Fibroblast of skin of right quadriceps (primary cell): ENCODE measurements at places on chromosomes 11 and 22.

DNA sequence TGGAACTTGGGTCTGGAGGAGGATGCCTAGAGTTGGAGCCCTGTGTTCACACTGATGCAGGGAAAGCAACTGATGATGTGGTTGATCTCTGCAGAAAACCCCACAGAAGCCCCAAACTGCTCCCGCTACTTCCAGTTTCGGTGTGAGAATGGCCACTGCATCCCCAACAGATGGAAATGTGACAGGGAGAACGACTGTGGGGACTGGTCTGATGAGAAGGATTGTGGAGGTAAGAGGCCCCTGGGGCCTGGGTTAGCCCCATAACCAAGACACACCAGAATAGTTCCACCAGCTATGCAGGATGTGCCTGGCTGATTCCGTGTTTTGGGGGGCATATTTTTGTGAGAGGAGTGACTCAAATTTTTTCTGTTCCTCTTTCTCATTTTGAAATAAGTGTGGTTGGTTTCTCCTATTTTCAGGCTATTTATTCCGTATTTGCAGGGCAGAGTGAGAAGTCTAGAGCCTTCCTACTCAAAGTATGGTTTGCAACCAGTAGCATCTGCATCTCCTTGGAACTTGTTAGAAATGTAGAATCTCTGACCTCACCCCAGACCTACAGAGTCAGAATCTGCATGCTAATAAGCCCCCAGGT lies 137.3 kb upstream of the SORL1-AS1 start:
- DNase-seq, result no peak

DNA sequence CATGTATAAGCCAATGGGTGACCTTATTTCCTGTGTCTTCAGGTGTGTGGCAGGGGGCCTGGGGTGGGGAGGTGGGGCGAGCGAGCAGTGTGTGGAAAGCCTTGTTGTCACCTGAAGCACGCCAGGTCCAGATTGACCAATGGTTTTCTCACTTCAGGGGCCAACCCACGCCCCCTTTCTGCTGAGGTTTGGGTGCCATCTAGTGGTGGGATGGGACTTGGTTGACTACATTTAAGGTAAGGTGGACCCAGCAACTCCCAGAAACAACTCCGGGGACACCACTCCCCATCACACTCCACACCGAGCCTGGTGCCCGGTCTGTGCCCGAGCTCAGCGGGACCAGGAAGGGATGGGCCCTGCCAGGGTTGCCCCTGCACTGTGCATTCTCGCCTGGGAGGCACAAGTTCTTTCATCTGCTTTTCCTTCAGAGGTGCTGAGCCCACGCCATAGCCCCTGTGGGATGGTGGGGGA lies 40.0 kb downstream of the TPCN2 start:
- peak; percentile 69 for DNase-seq

DNA sequence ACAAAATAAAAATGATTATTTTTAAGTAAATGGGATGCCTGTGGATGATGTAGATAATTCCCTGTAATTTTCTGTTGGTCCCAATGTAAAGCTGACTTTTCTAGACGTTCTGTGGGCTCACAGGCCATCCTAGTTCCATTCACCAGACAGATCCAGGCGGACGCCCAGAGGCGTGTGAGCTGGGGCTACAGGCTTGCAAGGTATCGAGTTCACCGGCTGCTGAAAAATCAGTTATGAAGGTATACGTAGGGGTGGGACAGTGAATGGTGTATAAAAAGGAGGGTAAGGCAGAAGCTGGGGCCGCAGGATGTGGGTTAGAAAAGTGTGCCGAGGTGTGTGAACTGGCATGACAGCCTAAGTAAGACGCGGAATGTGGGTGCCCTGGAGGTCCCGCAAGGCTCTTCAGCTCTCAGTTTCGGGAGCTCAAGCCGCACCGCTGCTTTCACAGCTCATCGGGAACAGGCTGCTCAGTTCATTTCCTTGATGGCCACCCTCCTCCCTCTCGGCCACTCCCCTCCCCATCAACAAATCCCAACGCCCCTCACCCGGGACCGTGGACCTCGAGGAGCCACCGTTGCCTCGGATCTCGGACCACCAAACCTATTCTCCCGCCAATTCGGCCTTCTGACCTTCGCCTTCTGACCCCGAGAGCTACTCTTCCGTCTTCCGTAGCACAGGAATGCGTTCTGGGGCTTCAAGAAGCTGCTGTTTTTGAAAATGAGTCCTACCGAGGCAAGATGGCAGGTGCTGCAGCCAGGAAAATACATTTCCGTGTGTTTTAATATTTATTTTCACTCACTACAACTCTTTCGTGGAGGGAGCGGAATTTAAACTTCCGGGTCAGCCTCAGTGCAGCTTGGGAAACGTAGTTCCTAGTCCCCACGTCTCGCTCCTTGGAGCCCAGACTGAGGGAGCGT lies at the start of gene XNDC1N:
XNDC1N (minus strand) TSS at position 775 of the 917 bp plus-strand sequence. CDS start 5,241 bp downstream, outside the sequence.
- peak; percentile 88 for DNase-seq

DNA sequence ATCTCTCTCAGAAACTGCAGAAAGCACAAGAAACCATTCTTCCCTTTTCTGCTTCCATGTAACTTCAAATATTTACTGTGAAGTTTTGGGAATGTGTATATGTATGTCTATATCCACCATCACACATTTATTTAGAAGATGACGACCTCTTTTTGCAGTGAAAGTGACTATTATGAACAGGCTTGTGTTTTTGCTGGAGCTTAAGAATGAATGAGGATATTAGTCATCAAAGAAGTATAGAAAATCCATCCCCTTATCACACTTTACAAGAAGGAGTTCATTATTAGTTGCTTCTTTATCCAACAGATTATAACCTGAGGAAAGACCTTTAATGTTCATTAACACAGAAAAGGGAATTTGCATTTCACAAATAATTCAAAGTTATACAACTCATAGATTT lies 21.1 kb upstream of the SLC5A12 start:
- DNase-seq, result no peak

- DNase-seq, result no peak
Measured at GRCh38 chr11:24589064-24589463, 92.2 kb downstream of the LUZP2 start.

GRCh38 chr11:45102361-45102809 lies 44.1 kb upstream of the PRDM11 start:
- no peak for DNase-seq

GRCh38 chr11:10328314-10329098 lies 23.6 kb downstream of the ADM start:
- DNase-seq, result peak; percentile 86

DNA sequence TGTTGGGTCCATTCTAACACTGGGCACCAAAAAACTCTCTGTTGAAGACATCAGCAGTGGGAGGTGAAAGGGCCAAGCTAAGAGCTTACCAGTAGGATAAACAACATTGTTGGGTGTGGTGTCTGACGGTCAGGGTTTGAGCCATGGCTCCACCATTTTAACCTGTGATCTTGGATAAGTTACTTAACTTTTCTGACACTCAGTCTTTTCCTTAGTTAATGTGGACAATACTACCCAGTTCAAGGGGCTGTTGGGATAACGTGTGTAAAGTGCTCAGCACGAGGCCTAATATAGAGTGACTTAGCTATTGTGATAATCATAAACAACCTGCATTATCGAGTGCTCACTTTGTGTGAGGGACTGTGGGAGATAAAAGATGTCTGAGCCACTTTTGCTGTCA lies 6.1 kb downstream of the UCP3 start:
- no peak for DNase-seq

DNA sequence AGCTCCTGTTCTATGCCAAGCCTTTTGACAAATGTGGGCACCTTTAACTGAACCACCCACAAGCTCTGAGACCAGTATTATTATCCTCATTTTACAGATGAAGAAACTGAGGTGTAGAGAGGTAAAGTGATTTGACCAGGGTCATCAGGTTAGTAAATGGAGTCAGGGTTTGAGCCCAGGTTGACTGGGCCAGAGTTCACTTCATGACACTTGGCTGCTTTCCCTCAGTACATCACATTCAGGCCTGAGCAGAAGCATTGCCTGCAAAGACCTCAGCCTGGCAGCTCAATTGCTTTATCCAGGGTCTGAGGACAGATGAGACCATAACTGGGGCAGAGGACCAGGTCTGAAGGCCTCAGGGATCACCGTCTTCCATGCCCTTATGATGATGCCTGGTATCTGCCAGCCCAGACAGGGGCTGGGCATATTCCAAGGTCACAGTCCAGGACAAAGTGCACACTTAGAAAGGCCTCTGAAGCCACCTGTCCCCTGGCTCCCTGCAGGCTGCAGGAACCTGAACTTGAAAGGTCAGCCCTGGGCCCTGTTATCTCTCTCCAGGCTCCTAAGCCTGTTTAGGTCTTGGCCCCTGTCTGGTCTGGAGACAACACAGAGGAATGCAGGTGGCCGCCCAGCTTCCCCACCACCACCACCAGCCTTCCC lies 32.0 kb downstream of the POU2AF3 start:
- no peak for DNase-seq

GRCh38 chr11:114063149-114063828 lies 3.8 kb downstream of the ZBTB16 start:
- no peak for DNase-seq

- DNase-seq, result no peak
Measured at GRCh38 chr11:57536947-57537619, at the start of gene SMTNL1. Gene SMTNL1, plus strand, starts transcription at chr11:57537595. Its CDS starts 5,048 bp downstream, at chr11:57542643.

- peak; percentile 93 for DNase-seq
Measured at GRCh38 chr22:24474221-24474620, 20.9 kb upstream of the UPB1 start.

DNA sequence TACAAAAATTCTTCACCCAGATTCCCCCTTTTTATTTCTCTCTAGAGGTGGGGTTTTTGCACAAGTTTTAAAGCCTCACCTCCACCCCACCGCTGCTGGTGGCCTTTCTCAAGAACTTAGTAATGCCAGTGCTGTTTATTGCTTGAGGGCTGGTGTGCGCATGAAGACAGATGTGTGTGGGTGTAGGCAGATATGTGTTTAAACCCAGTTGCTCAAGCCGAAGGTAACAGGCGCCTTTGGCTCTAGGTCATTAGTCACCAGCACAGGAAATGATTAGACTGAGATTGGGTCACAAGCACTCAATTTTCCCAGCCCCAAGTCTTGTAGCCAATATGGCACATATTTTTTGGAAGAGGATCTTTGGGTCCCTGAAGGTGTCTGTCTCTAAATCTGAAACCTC lies 2.7 kb upstream of the CLMP start:
- peak; percentile 79 for DNase-seq

- peak; percentile 43 for DNase-seq
Measured at GRCh38 chr11:11444027-11444803, 91.2 kb upstream of the CSNK2A3 start.

DNA sequence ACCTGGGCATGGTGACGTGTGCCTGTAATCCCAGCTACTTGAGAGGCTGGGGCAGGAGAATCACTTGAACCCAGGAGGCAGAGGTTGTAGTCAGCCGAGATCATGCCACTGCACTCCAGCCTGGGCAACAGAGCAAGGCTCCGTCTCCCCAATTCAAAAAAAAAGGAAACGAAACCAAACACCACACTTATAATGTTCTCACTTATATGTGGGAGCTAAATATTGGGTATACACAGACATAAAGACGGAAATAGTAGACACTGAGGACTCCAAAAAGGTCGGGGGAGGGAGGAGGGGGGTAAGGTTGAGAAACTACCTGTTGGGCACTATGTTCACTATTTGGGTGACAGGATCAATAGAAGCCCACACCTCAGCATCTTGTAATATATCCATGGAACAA lies 94.3 kb downstream of the GAB2 start:
- DNase-seq, result no peak

GRCh38 chr22:22098457-22099193 lies 116.0 kb upstream of the TOP3B start:
- DNase-seq, result no peak

GRCh38 chr22:43042101-43042780 lies 27.3 kb upstream of the PACSIN2 start:
- DNase-seq, result peak; percentile 32

DNA sequence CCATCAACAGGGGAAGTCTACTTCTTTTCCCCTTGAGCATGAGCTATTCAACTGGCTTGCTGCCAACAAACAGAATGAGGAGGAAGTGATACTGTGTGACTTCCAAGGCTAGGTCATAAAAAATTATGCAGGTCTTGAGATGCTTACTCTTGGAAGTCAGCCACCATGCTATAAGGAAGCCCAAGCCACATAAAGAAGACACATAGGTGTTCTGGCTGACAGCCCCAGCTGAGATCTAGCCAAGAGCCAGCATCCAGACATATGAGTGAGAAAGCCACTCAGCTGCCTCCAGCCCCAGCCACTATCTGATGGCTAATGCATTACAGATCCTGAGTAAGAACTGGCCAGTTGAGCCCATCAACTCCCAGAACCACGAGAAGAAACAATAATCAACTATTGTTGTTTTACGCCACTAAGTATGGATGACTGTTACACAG lies 31.0 kb upstream of the PPP2R1B start:
- peak; percentile 55 for DNase-seq

DNA sequence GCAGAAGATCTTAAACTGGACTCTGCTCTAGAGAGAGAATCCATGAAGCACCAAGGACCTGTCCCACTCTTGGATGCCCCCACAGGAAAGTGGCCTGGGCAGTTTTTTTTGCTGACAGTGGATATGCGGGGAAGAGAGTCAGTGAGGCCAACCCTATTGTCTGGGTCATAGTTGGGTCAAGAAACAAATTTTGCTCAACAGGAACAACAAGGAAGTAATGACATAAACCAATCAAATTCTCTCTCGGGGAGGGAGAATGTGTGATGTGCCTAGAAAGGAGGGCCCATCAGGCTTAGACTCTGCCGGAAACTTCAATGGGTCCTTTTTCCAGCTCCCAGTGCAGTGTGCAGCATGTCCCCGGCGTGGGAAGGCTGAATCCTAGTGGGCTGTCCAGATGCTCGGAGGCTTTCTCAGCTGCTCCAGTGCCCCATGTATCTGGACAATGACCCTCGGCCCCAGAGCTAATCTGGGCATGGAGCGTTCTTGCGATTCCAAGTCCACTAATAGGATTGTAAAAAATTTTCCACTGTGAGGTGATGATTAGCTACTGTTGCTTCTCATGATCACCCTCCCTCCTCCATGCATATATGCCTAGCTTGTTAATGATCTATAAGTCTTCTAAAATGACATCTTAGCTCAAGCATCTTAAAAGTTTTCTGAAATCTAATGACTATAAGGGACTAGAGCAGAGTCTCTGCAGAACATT lies 101.0 kb downstream of the SNX19 start:
- no peak for DNase-seq

DNA sequence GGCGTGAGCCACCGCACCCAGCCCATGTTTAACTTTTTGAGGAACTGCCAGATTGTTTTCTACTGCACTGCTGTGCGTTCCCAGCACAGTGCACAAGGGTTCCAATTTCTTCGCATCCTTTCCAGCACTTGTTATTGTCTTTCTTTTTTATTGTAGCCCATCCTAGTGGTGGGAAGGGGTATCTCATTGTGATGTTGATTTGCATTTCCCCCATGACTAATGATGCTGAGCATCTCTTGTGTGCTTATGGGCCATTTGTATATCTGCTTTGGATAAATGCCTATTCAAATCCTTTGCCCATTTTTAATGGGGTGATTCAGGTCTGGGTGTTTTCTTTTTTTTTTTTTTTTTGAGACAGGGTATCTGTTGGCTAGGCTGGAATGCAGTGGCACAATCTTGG lies 36.6 kb upstream of the SYT7 start:
- no peak for DNase-seq
